ENCODE measurements at places on chromosomes 12 and 14. TPM values are rescaled to one million over a fixed set of nuclear protein-coding genes. Genes with fewer than 3 reads are reported as not detected.

Gene CLBA1
- 10.9 TPM for total RNA-seq

Gene FGF23
- 0.40 TPM for total RNA-seq

Gene PABPN1
- 117 TPM for total RNA-seq

Gene SOX5
- total RNA-seq: 48.8 TPM

Gene RERG
- 6.6 TPM for total RNA-seq

Gene SLCO1B1
- total RNA-seq: not detected

Gene CCDC198
- total RNA-seq: 2.1 TPM

Gene SDSL
- 10.9 TPM for total RNA-seq

Gene ACSS3
- 26.0 TPM for total RNA-seq

Gene OR6C2
- total RNA-seq: not detected

Gene ARHGEF40
- total RNA-seq: 37.9 TPM

Gene CCDC38
- not detected for total RNA-seq

Gene CPNE6
- total RNA-seq: 1.7 TPM

Gene DIO3
- 0.40 TPM for total RNA-seq

Gene PSEN1
- total RNA-seq: 63.4 TPM

Gene ACOT4
- 1.5 TPM for total RNA-seq

Gene CFAP73
- total RNA-seq: 1.2 TPM

Gene KRT3
- not detected for total RNA-seq

Gene OTOGL
- 0.59 TPM for total RNA-seq

Gene AEBP2
- 35.6 TPM for total RNA-seq

Gene SLC41A2
- total RNA-seq: 39.7 TPM

Gene MSRB3
- 20.6 TPM for total RNA-seq

Gene CCDC177
- 2.0 TPM for total RNA-seq

Gene PTPN21
- 11.8 TPM for total RNA-seq

Gene FIGNL2
- 0.40 TPM for total RNA-seq

Gene WIF1
- total RNA-seq: 23.9 TPM

Gene FOXM1
- total RNA-seq: 10.1 TPM

Gene ADAM21
- 0.33 TPM for total RNA-seq

Gene SAMD15
- total RNA-seq: 10.3 TPM

Gene ZC3H10
- 5.2 TPM for total RNA-seq

Gene GYS2
- 0.06 TPM for total RNA-seq

Gene GPR68
- 2.0 TPM for total RNA-seq

Gene CYP27B1
- total RNA-seq: not detected

Gene DCN
- 1,076 TPM for total RNA-seq

Gene CCDC175
- total RNA-seq: 1.5 TPM

Gene DLGAP5
- total RNA-seq: 13.3 TPM

Gene ZNF891
- 4.1 TPM for total RNA-seq

Gene NTF3
- total RNA-seq: 1.4 TPM

Gene COPZ1
- 91.0 TPM for total RNA-seq

Gene GRIP1
- 32.2 TPM for total RNA-seq

Gene LMO3
- total RNA-seq: 56.1 TPM

Gene PRICKLE1
- total RNA-seq: 23.1 TPM

Gene FITM1
- not detected for total RNA-seq

Gene TAC3
- total RNA-seq: 6.8 TPM

Gene ERP29
- 95.7 TPM for total RNA-seq

Gene SERPINA9
- total RNA-seq: not detected

Gene TMTC1
- total RNA-seq: 40.8 TPM

Gene OVCH1
- total RNA-seq: 0.66 TPM

Gene VRK1
- 20.8 TPM for total RNA-seq
